ENCODE measurements at places on chromosomes 1 and 21.

- DNase-seq = no peak
Measured at GRCh38 chr21:45067462-45068285, 6.7 kb upstream of the ADARB1 start.

- DNase-seq = no peak
Measured at GRCh38 chr1:81578867-81579266, 221.9 kb upstream of the ADGRL2 start.

DNA sequence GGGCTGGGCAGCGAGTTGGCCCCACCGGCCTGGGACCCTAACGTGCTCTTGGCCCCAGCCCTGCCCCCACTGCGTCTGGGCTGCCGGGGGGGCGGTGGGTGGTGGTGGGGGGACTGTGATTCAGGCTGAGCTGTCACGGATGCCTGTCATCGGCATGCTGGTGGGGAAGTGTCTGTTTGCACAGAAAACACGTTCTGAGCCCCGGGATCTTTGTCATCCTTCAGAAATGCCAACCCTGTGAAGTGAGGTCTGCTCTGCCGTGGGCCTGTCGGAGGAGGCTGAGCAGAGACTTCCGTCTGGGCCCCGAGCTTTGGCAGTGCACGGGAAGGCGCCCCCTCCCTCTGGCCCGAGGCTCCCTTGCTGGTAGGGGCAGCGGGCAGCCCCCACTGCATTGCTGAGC lies 24.3 kb upstream of the PLCH2 start:
- no peak for DNase-seq

- peak; percentile 66 for DNase-seq
Measured at GRCh38 chr21:45128613-45129188, 54.3 kb downstream of the ADARB1 start.

DNA sequence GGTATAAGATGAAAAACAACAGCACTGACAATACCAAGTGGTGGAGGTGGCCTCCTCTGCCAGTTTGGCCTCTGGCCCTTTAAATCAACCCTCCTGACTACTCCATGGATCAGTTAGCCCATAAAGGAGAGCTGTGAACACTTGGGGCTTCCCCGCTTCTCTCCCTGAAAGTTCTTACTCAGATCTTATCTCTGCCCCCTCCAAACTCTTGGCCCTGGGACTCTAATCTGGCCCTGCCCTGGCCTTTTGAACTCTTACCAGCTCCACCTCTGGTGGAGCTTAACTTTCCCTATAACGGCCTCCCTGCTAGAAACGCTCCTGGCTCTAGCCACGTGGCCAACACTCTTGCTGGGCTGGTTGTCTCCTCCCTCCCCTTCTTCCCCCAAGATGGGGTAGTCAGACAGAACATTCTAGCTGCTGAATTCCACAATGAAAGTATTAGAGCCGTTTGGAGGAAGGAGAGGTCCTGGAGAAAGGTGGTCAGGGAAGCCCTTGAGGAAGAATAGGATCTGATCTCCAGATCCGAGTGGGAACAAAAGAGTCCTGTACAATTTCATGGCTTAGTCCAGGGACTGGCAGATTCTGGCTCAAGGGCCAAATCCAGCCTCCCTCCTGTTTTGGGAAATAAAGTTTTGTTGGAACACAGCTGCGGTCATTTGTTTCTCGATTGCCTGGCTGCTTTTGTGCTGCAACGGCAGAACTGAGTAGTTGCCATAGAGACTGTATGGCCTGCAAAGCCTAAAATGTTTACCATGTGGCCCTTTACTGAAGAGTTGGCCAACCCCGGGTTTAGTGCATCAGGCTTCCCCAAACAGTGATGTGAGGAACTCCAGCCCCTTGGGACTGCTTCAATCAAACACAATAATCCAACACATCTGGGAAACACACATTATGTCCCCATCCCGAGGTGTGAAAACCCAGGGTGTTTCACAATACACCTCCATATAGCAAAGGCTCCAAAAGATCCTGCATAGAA lies 9.5 kb upstream of the PIGR start:
- no peak for DNase-seq

DNA sequence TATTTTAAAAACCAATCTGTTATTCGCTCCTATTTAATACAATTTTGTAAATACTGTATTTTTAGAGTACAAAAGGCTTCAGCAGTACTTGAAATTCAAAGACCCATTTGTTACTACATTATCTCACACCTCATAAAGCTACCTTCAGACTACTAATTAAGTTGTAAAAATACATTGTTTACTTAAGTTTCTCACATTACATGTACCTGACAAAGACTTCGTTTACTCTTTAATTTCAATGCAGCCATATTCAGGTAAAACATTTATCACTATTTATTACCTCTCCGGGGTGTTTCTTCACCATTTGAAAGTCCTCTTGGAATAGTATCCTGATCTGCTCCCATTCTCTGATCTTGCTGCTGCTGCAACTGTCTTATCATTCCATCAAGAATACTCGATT lies 55.2 kb downstream of the BRWD1 start:
- DNase-seq = no peak

DNA sequence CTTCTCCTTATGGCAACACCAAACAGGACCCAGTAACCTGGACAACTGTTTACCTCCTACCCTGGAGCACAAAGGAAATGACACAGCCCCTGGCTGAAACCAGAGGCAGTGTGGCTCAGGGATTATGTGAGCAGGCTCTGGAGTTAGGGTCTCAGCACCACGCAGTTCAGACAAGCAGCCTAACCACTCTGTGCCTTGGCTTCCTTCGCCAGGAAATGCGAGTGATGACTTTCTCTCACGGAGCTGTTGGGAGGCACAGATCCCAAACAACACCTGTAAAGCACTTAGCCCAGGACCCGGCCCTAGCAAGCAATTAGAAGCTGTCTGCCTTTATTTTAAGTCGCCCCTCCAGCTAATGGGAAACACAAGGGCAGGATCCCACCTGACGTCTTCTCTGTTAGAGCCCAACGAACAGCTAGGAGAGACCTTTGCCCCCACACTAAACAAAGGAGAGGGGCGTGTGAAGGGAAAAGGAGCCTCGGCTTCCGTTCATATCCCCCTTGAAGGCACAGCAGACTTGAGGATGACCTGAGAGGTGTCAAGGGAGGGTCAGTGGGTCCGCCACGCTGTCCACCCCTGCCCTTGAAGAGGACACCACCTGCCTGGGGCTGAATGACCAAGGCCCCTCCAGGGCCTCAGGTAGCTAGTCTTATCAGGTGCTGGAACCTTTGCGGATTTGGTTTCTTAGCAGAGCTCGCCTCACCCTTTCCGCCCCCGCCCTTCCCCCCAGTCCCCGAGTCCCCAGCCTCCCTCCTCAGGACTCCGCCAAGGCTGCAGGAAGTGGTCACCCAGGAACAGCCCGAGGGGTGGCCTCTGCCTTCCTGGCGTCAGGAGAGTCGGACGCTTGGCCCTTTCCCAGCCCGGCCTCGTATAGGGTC lies 860 bp downstream of the TMEM63A start:
- peak; percentile 12 for DNase-seq

DNA sequence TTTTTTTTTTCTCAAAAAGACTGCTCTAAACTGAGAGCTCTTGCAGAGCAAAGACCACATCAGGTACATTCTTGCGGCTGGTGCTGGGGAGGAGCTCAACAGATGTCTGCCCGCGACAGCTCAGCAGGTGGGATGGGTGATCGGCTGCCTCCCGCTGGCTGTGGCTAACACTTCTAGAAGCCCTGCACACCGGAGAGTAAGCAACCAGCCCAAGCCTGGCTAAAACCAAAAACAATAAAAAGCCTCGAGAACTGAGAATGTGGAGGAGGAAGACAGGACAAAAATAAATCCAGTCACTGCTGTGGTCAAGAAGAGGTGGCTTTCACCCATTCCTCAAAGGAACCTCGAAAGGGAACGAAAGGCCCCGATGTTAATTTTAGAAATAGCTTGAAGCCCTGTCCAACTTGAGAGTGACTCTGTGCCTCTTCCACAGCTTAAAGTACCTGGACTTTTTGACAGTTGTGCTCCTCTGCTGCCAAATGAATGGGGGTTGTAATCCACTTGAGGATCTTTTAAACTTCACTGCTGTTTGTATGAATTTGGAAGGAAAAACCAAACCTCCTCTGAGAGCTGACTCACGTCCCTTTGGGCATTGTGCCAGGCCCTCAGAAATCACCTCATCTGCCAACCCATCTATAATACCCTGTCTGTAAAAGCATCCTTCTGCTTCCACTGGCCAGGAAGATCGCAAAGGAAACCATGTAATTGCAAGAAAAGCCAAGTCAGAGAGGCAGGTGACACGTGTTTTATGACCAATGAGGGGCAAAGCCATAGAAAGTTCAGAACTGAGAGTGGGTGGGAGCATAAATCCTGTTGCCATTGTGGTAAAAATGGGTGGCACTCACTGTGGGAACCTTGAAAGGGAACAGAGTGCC lies 78.6 kb downstream of the KCNN3 start:
- peak; percentile 63 for DNase-seq

DNA sequence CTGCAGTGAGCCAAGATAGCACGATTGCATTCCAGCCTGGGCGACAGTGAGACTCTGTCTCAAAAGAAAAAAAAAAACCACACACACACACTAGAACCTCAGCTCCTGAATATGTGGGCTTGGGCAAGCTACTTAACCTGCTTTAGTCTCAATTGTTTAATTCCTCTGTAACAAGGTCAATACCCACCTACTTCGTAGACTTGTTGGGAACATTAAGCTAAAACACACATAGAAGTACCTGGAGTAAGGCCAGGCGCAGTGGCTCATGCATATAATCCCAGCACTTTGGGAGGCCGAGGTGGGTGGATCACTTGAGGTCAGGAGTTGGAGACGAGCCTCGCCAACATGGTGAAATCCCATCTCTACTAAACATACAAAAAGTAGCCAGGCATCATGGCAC lies 77.1 kb downstream of the CLSTN1 start:
- DNase-seq = no peak

GRCh38 chr1:11279630-11280029 lies 6.6 kb downstream of the UBIAD1 start:
- DNase-seq = no peak

DNA sequence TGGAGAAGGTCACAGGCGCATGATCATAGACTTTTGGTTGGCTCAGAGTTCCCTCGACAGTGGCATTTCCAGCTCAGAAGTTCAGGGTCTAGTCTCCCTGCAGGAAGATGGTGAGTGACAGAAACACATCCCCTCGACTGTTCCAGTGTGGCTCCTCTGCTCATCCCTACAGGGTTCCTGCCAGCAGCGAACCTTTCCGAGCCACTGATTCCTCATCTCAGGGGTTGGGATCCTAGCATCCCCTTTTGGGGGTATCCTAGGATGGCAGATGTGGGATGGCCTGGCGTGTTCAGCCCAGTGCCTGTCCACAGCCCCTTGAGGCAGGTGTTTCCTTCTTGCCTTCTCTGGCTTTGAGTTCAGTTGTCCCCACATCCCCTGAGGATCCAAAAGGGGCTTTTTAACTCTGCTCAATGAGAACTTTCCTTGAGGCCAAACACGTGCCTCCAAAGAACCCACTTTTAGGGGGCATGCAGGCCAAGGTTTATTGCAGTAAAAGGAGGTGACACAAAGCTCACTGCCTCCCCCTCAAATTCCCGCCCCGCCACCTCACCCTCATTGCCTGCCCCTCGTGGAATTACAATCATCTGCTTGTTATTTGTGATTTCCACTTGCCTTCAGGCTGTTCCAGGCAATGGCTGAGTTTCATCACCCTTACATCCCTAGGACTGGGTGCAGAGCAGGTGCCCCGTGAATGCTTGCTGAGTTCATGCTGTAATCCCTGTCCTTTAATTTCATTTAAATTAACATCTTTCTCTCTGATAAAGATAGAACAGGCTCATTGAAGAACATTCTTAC lies 440.7 kb downstream of the CAMTA1 start:
- no peak for DNase-seq

GRCh38 chr21:40723317-40723716 lies 123.6 kb downstream of the DSCAM start:
- DNase-seq = no peak

- DNase-seq = no peak
Measured at GRCh38 chr1:109891930-109892329, 18.7 kb upstream of the CSF1 start.

DNA sequence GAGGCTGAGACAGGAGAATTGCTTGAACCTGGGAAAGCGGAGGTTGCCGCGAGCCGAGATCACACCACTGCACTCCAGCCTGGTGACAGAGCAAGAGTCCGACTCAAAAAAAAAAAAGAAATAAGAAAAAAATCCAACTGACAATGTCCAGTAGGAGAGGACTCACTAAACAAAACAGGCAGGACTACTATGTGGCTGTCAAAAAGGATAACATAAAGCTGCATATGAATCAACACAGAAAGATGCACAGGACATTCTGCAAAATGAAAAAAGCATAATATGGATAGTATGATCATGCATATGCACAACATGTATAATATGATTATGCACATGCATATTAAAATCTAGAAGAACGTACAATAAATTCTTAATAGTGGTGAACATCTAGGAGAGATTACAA lies 80.7 kb downstream of the JAK1 start:
- DNase-seq = no peak

DNA sequence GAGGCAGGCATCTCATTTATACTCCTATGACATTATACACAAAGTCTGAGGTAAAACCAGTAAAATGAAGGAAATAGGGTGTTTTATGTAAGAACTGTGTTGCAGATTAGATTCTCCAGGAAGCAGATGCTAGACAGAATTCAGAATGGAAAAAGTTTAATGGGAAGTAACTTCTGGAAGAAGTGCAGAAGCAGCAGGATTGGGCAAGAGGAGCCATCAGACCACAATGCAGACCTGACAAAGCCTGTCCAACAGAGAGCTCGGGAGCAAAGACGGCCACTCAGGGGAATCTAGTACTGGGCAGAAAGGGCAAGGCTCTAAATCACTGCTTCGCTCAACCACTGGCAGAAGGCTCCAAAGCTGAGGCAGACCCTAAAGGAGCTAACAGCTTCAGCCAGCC lies 33.7 kb downstream of the FBXO42 start:
- DNase-seq = no peak

DNA sequence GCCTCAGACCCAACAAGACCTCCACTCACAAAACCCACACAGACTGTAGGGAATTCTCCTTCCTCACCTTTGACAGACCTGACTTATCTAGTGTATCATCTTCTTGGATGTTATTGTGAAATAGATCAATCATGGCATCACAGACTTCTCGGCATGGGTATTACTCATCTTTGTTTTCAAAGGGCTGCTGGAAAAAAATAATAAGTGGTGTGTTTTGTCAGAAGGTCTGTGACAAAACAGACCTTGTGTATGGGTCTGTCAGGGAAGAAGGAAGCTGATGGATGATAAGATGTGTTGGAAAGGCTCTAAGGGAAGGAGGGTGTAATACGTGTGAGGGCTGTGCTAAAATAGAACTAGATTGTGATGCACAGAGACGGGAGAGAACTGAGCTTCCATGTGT lies 13.9 kb upstream of the S100A7 start:
- no peak for DNase-seq

DNA sequence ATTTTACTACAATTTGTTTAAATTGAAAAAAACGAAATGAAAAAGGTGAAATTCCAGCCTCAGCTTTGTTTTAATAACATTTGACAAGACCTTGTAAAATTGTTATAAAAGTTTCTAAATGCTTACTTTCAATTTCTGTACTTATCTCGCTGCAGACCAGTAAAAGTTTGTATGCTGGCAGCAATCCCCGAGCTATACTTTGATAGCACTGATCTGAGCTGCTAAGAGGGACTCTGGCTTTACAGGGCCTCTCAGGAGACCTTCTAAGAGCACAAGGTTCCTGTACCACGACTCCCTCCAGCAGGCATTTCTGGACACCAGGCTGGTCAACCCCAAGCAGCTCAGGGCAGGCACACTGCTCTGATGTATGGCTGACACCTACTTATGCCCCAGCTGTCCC lies 13.1 kb downstream of the STMN1 start:
- DNase-seq = no peak

GRCh38 chr1:226444901-226445300 lies 37.0 kb upstream of the PARP1 start:
- no peak for DNase-seq

GRCh38 chr1:9296850-9297249 lies 4.2 kb downstream of the SPSB1 start:
- no peak for DNase-seq

Measured in activated CD4-positive, alpha-beta T cell treated with anti-CD3 and anti-CD28 coated beads, Interleukin-2, amount 50 U/mL, for 24 hours (primary cell).